ENCODE measurements at places on chromosomes 4 and X.
A peak's percentile ranks its signal among the peaks of the same experiment; 100 is the strongest.

- DNase-seq: no peak
Measured at GRCh38 chr4:24413311-24413784, 171.0 kb downstream of the DHX15 start.

DNA sequence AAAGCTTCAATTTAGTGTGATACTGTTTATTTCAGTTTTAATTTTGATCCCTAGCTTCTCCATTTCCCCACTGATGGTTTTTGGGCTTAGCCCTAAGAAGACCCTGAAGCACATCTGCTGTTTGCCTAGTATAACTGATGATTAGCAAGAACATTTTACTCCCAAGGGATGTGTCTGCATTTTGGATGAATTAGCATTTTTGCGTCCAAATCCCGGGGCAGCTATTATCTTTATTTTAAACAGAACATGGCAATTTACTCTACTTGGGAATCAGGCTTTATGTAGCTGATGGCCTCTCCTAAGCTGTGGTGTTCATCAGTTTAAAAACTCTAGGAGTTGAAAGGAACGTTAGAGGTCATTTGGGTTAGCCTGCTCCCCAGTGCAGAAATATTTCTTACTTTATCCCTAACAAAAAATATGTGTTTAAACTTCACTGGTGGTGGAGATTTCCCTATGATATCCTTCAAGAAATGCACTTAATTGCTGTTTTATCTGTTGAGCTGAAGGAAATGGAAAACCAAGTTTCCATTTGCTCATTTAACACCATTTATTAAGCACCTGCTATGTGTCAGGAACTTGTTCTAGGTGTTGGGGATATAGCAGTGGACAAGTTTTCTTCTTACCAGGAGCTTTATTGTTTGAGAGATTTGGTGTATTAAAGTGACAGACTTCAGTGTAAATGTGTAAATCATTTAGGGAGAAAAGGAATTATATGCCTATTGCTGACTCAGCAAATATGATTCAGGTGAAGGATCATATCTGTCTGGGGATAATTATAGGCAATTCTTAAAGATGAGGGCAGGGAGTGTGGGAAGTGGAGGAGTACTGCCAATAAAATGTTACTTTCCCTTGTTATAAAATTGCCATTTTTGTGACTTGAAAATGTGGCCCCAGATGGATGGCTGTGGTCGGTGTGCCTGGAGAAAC lies 3.4 kb downstream of the SEPTIN11 start:
- DNase-seq: no peak

DNA sequence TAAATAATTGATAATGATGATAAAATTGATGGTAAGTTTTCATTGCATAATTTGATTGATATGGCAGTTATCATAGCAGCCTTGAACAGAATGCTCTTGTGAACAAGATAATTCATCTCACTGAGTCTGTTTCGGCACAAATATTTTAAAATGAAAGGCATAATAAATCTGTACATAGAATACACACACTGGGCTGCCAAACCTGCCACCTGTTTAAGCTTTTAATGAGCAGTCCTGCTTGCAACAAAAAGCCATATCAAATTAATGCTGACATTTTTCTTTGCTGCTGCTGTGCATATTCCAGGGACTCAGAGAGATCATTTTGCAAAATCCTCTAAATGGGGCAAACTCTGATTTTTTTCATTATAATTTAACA lies 201.1 kb downstream of the ARHGAP24 start:
- no peak for DNase-seq

GRCh38 chr4:37542706-37543105 lies 143.5 kb downstream of the RELL1 start:
- no peak for DNase-seq

GRCh38 chrX:153573984-153574383 lies 25.0 kb downstream of the CCNQ start:
- no peak for DNase-seq

DNA sequence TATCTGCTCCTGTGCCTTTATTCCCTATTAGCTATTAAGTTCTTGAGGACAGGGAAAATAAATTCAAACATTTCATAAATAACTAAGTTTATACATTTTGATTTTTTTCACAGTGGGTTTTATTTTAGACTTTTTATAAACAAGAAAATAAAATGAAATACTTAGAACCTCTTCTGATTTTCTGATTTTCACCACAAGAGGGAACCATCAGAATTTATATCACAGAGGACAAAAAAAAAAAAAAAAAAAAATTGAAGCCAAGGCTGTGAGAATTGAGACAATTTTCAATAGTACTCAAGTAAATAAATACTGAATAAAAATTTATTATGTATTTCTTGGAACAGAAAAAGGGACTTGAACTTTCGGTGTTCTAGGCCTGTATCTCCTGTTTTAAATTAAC lies 288.1 kb downstream of the SH3BGRL start:
- no peak for DNase-seq

DNA sequence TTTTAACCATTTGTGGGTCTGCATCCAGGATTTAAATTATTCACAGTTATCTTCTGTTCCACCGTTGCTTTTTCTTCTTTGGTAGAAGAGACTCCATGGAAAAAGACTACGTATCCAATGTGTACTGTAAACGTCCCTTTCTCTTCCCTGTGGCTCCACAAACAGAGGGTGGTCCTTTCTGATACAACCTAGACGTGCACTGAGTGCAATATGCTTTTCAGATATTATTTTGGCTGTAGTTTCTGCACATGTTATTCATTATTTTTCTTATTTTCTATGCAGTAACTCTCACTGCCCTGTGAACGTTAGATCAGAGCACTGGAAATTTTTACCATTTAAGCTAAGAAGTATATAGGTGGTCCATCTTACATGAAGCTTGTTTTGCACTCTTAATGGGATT lies 72.7 kb downstream of the SHISA3 start:
- DNase-seq: no peak

- no peak for DNase-seq
Measured at GRCh38 chr4:38230121-38230801, 270.1 kb downstream of the PTTG2 start.

DNA sequence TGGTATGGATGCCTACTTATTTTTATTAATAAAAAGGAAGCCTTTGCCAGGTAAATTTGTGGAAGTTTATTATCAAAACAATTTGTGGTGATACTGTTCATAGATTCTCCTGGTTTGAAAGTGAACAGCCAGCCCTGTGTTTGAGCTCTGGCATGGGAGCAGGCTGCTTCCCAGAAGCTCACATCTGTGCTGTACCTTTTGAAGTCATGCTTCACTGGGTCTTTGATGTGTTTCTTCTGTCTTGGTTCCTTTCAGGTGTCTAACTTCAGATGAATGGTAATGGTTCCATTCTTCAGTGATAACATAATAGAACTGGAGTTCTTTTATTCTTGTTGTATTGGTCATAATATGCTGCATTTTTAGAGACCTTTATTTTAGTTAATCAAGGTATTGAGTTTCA lies 85.5 kb downstream of the BMPR1B start:
- DNase-seq: no peak

GRCh38 chr4:174252412-174252811 lies 31.1 kb downstream of the FBXO8 start:
- no peak for DNase-seq

- no peak for DNase-seq
Measured at GRCh38 chr4:94978904-94979303, 221.1 kb downstream of the BMPR1B start.

DNA sequence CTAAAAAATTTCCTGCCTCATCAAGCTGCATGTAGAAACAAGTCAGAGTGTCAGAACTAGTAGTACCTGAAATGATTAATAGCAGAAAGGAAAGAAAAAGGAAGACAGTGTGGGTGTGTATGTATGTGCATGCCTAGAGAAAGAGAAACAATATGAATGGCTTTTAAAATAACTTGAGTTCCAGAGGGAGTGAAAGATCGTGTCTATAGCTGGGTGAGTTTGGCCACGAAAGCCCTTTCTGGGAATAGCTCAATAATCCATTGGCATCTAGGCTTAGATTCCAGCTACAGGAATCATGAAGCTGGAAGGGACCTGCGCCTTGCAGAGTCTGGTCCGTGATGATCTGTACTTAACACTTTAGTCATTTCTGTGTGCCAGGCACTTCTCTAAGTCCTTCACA lies 195.6 kb downstream of the RAPGEF2 start:
- DNase-seq: no peak

DNA sequence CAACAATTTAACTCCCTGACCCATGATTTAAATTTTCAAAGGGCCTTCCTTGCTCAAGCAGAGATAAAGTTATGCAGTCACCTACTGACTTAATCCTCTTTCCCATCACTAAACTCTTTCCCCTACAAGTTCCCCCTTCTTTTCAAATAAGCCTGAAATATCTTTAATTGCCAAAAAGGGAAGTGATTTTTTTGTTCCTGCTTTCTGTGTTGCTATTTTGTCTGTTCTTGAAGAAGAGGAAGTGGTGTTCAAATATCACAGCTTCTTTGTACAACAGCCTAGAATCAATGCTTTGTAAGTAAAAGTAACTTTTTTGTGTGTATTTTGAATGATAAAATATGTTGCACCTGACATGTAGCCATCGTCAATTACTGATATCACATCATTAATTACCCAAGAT lies 595.9 kb downstream of the CENPC start:
- DNase-seq: no peak

GRCh38 chr4:21649391-21650090 lies 299.0 kb downstream of the KCNIP4 start:
- no peak for DNase-seq

- no peak for DNase-seq
Measured at GRCh38 chr4:72391281-72391680, 177.7 kb downstream of the ADAMTS3 start.

GRCh38 chrX:155027509-155028066 lies 944 bp downstream of the FUNDC2 start:
- DNase-seq: peak; percentile 8

Data from stimulated activated naive CD4-positive, alpha-beta T cell (primary cell).